H7 (cell line): ENCODE measurements at places on chromosomes 2 and 18. TPM values are rescaled to one million over a fixed set of nuclear protein-coding genes. Genes with fewer than 3 reads are reported as not detected.

- no peak for DNase-seq
These were observed 2.9 kb upstream of the COQ10B start for GRCh38 chr2:197450465-197450864.

GRCh38 chr2:83528767-83529166, 930.3 kb downstream of the SUCLG1 start:
- DNase-seq = no peak

DNA sequence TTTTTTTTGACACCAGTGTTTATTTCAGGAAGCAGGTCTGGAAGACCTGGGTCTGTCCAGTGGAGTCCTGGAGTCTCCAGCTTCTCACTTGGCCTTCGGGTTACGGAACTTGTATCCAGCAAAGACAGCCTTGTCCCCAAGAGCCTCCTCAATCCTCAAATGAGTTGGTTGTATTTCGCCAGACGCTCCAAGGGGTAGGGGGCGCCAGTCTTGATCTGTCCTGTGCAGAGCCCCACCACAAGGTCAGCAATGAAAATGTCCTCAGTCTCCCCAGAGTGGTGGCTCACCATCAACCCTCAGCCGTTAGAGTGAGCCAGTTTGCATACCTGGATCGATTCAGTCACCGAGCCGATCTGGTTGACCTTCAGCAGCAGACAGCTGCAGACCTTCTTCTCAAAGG, 21.9 kb downstream of the ASXL2 start:
- DNase-seq = peak; percentile 44

DNA sequence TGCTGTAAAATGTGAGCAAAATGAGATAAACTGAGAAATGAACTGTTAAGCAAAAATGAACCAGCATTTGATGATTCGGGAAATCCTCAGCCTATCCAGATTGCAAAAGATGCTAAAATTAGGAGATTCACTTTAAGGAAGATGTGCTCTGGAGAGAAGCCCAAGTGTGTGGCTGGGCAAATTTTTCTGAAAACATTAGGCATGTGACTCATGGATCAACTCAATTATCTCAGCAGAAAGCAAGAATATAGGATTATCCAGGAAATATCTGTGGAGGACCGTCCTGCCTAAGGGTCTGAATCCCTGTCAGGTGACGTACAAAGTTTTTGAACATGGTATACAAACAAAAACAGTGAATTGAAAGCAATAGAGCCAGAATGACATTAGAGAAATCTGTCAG, 1268.3 kb upstream of the TMEFF2 start:
- DNase-seq = no peak

DNA sequence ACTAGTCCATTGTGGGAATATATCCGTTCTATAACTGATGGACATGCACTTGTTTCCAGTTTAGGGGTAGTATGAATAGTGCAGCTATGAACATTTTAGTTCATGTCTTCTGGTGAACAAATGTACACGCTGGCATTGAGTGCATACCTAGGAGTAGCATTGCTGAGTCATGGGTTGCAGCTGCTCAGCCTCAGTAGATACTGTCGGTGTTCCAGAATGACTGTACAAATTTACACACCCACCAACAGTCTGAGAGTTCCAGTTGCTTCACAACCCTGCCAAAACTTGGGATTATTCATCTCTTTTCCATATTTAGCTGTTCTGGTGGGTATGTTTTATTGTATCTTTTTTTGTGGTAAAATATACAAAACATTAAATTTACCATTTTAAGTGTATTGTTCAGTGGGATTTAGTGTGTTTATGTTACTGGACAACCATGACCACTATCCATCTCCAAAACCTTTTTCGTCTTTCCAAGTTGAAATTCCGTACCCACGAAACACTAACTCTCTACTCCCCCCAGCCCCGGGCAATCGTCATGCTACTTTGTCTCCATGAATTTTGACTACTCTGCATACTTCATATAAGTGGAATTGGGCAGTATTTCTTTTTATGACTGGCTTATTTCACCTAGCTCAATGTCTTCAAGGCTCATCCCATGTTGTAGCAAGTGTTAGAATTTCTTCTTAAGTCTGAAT, 281.0 kb downstream of the PRKCE start:
- DNase-seq = no peak

DNA sequence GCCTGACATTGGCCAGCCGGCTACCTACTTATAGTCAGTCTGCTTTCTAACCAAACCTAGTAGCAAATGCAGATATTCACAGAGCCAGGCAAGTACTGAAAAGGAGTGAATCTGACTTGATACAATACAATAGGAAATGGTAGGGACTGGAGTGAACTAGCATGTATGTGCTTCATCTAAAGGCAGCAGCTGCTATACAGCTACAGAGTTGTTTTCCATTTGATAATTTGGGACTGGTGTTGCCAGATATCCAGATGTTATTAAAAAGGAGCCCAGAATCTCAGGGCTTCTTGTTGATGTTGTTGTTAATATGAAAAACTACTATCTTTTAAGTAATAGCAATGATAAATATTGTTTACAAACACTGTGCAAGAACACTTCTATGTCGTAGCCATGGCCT, 159.4 kb downstream of the BABAM2 start:
- DNase-seq = no peak

GRCh38 chr2:28356095-28356911, 36.4 kb upstream of the FOSL2 start:
- DNase-seq = peak; percentile 70

The LYPD6B gene
- total RNA-seq = 0.22 and 1.9 TPM in 2 replicates

The NEURL3 gene
- total RNA-seq = 0.10 TPM in 1 of 2 replicates, not detected in the other

The CHPF gene
- total RNA-seq = 104 and 113 TPM in 2 replicates

The SIX3 gene
- 1.7 and 3.0 TPM in 2 replicates for total RNA-seq
